ENCODE measurements at places on chromosomes 11 and 22. TPM values are rescaled to one million over a fixed set of nuclear protein-coding genes. Genes with fewer than 3 reads are reported as not detected.

DNA sequence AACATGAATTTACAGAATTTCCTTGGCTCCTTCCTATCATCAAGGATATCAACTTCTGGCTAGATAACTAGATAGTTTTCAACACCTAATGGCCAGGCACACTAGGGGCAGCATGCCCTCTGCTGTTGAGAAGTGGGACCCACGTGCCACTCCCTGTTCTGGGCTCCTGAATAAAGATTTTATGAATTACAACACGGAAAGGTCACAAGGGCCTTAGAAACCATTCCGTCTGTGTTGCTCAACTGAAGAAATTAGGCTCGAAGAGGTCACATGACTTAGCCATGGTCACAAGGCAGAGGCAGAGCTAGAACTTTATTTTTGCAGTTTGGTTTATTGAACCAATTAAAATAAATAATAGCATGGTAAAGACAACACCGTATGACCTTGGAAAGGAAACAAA lies 36.0 kb downstream of the PRCP start:
- no peak overlapping the region for H3K27ac ChIP-seq
- no peaks in the 10 kb centered on the region for H3K36me3 ChIP-seq
- H3K4me1 ChIP-seq, result no peaks in the 10 kb centered on the region

GRCh38 chr11:125572916-125573315 lies 3.6 kb downstream of the EI24 start:
- no peaks in the 10 kb centered on the region for H3K27me3 ChIP-seq
- peaks cover 40% of the 10 kb centered on the region for H3K36me3 ChIP-seq
- no peak overlapping the region for H3K27ac ChIP-seq
- H3K4me3 ChIP-seq, result no peak overlapping the region
- DNase-seq, result no peak

DNA sequence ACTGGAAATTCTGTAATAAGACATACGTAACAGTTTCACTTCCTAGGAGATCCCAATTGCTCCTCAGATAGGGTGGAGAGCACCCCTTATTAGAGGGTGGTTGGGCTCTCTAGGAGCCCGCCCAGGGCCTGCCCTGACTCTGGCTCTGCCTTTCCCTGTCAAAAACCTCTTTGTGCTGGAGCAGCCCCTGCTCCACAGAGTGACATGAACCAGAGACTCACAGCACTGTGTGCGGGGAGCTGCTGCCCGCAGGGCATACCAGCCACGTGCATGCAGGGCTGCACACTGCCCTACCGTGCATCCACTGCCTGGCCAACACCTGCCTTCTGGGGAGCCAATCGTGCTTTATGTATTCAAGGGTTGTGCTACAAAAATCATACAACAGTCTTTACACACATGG lies 24.3 kb downstream of the KCNQ1OT1 start:
- no peak overlapping the region for H3K27ac ChIP-seq
- no peaks in the 10 kb centered on the region for H3K36me3 ChIP-seq
- H3K4me1 ChIP-seq, result no peaks in the 10 kb centered on the region
- no peak for DNase-seq

- H3K36me3 ChIP-seq, result no peaks in the 10 kb centered on the region
- H3K27ac ChIP-seq, result no peak overlapping the region
- no peaks in the 10 kb centered on the region for H3K27me3 ChIP-seq
These were observed 111.6 kb upstream of the CD82 start for GRCh38 chr11:44453871-44454270.

DNA sequence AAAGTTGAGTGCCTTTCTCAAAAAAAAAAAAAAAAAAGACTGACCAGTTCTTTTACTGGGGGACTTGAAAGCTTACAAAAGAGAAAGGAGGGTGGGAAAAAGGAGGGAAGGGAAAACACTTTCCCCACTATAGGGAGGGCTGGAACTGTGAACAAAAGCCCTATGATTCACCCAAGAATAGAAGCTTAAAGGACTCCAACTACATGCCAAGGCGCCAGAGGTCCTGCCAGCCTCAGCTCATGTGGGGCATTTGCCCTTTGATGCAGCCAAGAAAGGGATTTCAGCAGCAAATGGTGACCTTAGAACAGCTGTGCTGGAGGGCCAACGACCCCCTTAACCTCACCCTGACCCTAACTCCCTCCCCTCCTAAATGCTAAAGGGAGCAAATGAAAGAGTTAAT lies 160.0 kb downstream of the NTM start:
- H3K4me3 ChIP-seq, result no peak overlapping the region
- no peaks in the 10 kb centered on the region for H3K27me3 ChIP-seq
- H3K36me3 ChIP-seq, result no peaks in the 10 kb centered on the region

DNA sequence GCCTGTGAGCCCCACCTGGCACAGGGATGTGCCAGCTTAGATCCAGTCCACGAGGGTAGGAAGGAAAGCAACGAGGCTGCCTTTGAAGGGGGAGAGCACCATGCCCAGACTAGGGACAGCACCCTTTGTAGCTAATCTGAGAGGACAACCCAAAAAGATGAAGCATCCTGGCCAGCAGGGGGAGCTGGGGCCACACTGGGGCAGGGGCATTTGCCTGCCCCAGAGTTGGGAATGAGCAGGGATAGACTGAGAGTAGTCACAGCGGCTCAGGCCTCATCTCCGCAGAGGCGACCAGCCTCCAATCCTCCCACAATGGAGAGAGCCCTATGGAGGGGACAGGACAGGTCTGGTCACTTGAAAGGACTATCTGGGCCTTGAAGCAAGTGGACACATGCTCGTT lies 16.4 kb downstream of the LMO1 start:
- no peak overlapping the region for H3K4me3 ChIP-seq
- no peaks in the 10 kb centered on the region for H3K27me3 ChIP-seq
- DNase-seq, result no peak
- peaks cover 11% of the 10 kb centered on the region for H3K4me1 ChIP-seq
- H3K27ac ChIP-seq, result no peak overlapping the region

DNA sequence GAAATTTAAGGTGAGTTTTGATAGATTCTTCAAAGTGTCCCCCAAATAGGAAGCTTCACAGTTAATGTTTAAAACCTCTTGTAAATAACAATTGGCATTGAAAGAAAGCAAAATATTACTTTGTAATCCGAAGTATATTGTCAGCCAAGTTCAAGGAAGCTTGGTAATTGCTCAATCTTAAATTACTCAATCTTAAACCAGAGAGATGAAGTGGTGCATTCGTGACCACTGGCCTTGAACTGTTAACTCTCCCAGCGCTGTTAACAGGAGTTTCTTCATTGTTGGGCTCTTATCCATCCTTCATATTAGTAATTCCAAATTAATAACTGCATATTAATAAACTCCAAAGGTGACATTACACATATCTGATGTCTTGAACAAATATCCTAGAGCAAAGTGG lies 20.6 kb upstream of the FDX1 start:
- H3K4me3 ChIP-seq, result no peak overlapping the region
- DNase-seq, result no peak
- H3K4me1 ChIP-seq, result no peaks in the 10 kb centered on the region
- no peaks in the 10 kb centered on the region for H3K27me3 ChIP-seq
- H3K27ac ChIP-seq, result no peak overlapping the region
- no peaks in the 10 kb centered on the region for H3K36me3 ChIP-seq

DNA sequence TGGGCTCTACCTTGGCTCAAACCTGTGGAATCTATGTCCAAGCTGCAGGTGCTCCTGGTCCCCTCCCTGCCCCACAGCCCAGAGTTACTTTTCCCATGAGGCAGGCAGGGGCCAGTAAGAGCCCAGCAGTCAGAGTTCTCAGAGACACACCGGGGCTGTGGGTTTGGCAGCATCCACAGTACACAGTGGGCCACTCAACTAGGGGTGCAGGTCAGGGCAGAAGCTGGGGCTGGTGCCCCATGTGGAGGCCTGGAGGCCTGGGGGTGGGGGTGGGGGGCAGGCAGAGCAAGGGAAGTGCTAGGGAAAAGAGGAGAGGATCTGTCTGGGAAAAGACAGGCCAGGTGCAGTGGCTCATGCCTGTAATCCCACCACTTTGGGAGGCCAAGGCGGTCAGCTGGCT lies 2.5 kb downstream of the UPK2 start:
- no peak overlapping the region for H3K27ac ChIP-seq
- no peak for DNase-seq
- H3K4me1 ChIP-seq, result no peaks in the 10 kb centered on the region
- H3K36me3 ChIP-seq, result no peaks in the 10 kb centered on the region

DNA sequence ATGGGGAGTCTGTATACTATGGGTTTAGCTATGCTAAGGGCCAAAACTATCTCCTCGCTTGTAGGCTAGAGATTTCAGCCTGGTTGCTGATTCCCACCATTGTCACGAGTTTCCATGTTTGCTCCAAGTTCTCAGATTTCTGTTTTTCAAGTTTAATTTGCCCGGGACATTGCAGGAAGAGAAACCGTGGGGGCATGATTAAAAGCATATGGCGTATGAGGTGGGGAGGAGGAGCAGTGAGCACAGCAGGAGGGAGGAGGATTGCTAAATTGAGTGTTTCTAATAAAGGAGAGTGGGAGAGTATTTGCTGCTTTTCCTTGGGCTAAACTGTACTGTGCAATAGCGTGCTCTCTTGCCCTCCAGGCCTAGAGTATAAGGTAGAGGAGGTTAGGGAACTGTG lies 558.4 kb downstream of the METTL15 start:
- no peaks in the 10 kb centered on the region for H3K36me3 ChIP-seq
- no peaks in the 10 kb centered on the region for H3K4me1 ChIP-seq
- H3K27me3 ChIP-seq, result no peaks in the 10 kb centered on the region
- no peak overlapping the region for H3K4me3 ChIP-seq
- H3K27ac ChIP-seq, result no peak overlapping the region

GRCh38 chr11:134242376-134242775 lies 10.8 kb downstream of the THYN1 start:
- H3K27me3 ChIP-seq, result no peaks in the 10 kb centered on the region
- DNase-seq, result no peak
- H3K36me3 ChIP-seq, result peaks cover 18% of the 10 kb centered on the region
- H3K4me1 ChIP-seq, result no peaks in the 10 kb centered on the region

DNA sequence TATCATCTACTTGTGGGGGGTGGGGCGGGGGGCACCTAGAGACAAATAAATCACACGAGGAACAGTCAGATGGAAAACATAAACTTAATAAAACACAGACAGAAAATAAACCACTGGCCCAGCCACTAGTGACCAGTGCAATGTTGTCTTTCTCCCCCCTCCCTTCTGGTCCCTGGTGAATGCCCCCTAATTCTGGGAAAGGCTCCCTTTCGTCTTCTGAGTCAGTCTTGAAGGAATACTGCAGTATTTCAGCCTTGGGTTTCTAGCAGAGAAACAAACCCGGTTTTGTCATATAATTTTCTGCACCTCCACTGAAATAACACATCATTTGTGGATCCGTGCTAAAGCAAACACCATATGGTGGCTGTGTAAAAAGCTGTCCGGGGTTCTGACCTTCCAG lies 101.7 kb downstream of the ABTB2 start:
- no peaks in the 10 kb centered on the region for H3K27me3 ChIP-seq
- no peaks in the 10 kb centered on the region for H3K36me3 ChIP-seq
- no peak overlapping the region for H3K27ac ChIP-seq

DNA sequence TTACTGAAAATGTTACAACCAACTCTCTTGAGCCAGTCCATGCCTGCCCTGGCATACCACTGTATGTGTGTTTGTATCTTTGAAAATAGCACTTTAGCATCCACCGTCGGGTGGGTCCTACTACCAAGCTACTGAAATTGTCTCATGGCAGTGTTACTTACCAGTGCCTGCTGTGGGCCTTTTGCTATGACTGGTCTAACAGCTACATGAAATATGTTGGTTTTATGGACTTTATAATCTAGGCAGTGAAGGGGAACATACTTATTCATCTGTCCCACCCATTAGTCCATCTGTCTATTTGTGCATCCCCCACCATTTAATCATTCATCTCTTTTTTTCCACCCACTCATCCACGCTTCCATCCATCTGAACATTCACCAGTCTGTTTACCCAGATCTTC lies 106.0 kb downstream of the NAV2 start:
- H3K4me3 ChIP-seq, result no peak overlapping the region
- no peaks in the 10 kb centered on the region for H3K4me1 ChIP-seq
- no peak overlapping the region for H3K27ac ChIP-seq

DNA sequence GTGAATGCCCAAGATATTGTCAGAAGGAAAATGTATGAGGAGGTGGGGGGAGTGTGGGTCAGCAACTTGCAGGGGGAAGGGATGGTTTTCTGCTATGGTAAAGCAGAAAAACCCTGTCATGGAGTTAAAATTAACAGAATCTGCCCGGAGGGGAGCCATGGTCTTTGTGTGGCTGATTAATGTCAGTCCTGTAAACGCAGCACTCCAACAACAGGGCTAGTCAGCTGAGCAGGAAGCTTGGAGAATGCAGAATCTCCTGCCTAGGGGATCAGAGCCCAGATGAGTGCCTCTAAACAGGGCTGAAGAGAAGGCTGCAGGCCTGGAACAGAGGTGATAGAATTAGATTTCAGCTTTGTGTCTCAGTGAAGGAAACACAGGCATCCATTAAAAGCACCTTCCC lies 140.9 kb upstream of the MTNR1B start:
- DNase-seq, result no peak
- H3K27ac ChIP-seq, result no peak overlapping the region
- no peak overlapping the region for H3K4me3 ChIP-seq

GRCh38 chr11:4183410-4184057 lies 88.9 kb downstream of the RRM1 start:
- H3K4me3 ChIP-seq, result no peak overlapping the region
- DNase-seq, result no peak
- H3K36me3 ChIP-seq, result no peaks in the 10 kb centered on the region
- no peak overlapping the region for H3K27ac ChIP-seq

GRCh38 chr22:42142771-42143461 lies 12.3 kb upstream of the CYP2D6 start:
- no peaks in the 10 kb centered on the region for H3K36me3 ChIP-seq
- H3K4me3 ChIP-seq, result no peak overlapping the region
- no peaks in the 10 kb centered on the region for H3K4me1 ChIP-seq
- no peak for DNase-seq

- no peaks in the 10 kb centered on the region for H3K36me3 ChIP-seq
- DNase-seq, result peak; percentile 47
- H3K4me3 ChIP-seq, result no peak overlapping the region
- H3K4me1 ChIP-seq, result peaks cover 9% of the 10 kb centered on the region
- no peaks in the 10 kb centered on the region for H3K27me3 ChIP-seq
These were observed 104.7 kb upstream of the CARD18 start for GRCh38 chr11:105244160-105244825.

DNA sequence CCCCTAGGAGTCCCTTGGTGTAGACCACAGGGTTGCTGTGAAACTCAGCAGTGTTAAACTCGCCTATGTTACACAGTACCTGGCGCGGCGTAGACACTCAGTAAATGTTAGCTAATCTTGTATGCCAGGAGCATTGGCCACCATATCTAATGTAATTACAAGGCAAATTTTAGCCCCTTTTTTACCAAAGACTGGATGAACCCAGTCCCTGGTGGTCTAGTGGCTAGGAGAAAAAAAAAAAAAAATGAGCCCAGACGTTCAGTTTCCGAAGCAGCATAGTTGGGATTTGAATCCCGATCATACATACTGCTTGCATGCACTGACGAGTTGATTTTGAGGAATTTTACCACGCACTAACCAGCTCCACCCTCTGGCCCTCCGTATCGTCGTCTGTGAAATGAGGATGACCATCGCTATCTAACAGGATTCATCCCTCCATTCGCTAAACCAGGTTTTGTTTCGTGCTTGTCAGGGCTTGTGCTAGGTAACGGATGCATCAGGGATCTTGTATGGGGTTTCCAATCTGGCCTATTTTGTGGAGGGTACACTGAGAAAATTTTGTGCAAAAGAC lies 688 bp downstream of the PTS start:
- H3K4me3 ChIP-seq, result peak overlapping the region; percentile 71
- no peaks in the 10 kb centered on the region for H3K36me3 ChIP-seq
- H3K27ac ChIP-seq, result peak overlapping the region; percentile 86
- DNase-seq, result no peak

Gene TPBGL
- total RNA-seq, result 0.12 TPM

Gene MUC2
- total RNA-seq, result 0.47 TPM

Gene NLRP6
- not detected for total RNA-seq

Gene SLC22A6
- not detected for total RNA-seq

Gene RFPL2
- total RNA-seq, result 0.61 TPM

Gene IFTAP
- total RNA-seq, result 13.8 TPM

Gene SHISAL1
- not detected for total RNA-seq

Measured in HCT116 (cell line).